ENCODE measurements at places on chromosomes 7 and 10.

DNA sequence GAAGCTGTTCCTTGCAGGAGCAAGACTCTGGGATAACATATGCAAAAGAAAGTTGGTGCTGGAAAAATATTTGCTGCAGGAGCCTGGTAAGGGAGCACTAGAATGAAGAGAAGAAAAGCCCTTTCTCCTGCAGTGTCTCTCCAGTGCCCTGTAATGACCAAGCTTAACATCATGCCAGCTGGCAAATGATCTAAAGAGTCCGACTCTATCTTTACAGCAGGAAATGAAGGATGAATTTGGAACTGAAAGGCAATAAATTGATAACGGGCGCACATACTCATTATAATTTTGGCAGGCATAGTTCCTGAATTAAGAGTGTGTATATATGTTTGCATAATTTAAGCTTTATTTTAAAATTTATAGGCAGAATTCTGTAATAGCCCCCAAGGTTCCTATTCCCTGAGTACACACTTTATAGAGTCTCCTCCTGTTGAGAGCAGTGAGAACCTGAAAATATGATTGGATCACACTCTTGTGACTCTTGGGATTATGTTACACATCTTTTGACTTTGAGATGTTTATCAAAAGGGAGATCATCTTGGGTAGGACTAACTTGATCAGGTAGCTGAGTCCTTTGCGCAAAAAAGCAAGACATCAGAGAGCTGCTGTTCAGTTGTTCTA is 299.0 kb upstream of the MBL2 start:
- DNase-seq, result no peak

GRCh38 chr7:20241911-20242261 is 24.7 kb upstream of the MACC1 start:
- DNase-seq, result no peak

DNA sequence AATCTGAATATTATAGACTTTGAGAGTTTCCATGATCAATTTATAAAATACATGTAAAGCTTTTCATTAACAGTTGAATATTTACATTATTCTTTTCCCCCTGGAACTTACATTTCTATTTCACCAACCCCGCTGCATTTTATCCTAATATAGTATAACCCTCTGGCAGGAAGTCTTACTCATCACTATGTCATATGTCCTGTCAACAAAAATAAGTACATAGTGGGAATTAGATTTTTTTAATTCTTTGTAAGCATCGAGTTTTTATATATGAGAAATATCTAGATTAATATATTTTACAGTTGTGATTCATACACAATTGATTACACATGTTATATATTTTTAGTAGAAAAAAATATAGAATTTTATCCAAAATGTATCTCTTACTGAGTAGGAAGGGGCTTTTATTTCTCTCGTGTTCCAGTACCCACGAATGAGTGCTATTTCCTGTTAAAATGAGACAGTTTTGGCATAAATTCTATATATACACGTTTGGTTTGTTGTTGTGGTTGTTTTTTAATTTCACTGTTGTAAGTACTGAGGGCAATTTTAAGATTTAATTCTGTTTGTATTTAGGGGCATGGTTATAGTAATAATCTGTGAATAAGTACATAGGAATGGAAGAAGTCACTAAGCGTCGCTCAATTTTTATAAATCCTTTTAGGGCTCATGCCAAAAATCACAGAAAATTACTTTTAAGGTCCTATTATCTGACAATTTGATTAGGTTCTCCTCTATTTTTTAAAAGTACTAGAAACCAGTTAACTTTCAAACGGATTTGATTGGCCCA is 87.1 kb downstream of the HECW1 start:
- DNase-seq, result no peak

GRCh38 chr7:150620061-150620460 is 12.1 kb downstream of the GIMAP6 start:
- no peak for DNase-seq

DNA sequence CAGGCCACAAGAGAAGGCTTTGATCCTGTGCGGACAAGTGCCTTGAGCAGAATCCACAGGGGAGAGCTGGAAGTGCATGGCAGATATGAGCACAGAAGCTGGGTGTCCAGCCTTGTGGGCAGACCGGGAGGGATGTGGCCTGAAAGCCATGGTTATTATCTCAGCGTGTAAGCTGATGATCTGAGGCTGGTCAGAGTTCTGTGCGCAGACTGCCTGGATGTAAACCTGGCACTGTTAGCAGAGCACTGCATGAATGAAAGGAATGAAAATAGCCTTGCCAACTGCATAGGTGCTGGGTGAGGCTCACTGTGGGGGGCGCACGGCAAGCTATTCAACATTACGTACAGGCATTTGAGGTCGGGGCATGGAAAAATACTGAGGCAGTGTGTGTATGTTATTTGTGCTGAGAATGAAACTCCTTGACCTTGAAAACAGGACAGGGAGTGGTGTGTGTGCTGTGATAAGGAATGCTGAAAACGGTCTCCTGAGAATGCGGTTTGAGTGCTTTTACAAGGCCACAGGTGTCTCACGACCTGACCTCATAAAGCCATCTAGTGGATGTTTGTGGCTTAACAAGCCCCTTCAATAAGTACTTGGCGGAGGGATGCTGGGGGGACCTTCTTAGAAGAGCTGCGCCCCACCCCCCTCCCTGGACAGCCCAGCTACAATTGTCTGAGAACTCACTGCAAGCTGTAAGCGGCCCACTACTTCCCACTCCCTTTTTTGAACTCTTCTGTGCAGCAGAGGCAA is 18.7 kb downstream of the AKR1C1 start:
- no peak for DNase-seq

DNA sequence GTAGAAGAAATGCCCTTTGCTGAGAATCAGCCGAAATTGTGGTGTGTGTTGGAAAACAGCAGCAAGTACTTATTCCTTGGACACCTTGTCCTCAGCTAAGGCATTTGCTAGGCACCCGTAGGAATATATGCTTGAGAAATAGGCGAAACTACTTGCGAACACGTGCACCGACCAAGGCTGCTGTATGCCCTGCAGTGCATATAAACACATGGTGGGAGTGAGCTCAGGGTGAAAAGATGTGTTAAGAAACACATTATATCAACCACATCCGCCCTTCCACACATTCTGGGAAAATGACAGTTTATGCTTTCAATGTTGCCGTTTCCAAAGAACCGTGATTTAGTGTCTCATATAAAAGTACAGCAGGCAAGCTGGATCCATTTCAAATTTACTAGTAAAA is 199.2 kb downstream of the JCAD start:
- no peak for DNase-seq

- DNase-seq, result no peak
Observed at GRCh38 chr7:31476073-31476745, 37.7 kb upstream of the ITPRID1 start.

- no peak for DNase-seq
Observed at GRCh38 chr7:81688622-81689411, 81.0 kb downstream of the HGF start.

- DNase-seq, result no peak
Observed at GRCh38 chr7:157000741-157001653, 9.5 kb downstream of the MNX1 start.

DNA sequence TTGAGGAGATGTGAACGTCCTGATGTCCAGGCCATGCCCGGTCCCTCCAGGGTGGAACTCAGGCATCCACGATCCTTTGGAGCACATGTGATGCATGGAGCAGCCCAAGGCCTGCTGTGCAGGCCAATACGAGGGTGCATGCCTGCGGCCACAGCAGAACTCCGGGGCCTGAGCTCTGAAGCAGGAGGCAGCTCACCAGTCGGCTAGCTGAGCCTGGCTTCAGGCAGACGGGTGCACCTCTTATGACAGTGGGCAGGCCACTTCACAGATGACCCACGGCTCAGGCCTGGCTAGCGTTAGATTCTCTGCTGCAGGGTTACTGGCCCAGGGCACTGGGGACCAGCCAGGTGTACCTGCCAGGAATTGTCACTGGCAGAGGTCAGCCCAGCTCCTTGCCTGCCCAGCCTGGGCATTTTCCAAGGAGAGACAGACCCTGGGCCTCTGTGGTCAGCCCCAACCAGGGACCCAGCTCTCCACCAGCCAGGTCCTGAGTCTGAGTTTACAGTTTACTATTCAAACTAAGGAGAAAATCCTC is 29.6 kb upstream of the INPP5A start:
- DNase-seq, result no peak

- no peak for DNase-seq
Observed at GRCh38 chr7:158387546-158387891, 200.1 kb downstream of the PTPRN2 start.
